ENCODE measurements at places on chromosomes 12 and 14. TPM values are rescaled to one million over a fixed set of nuclear protein-coding genes. Genes with fewer than 3 reads are reported as not detected.

Gene RHOJ
- not detected for total RNA-seq

Gene PCED1B
- total RNA-seq: 42.3 TPM

Gene IL23A
- total RNA-seq: 8.6 TPM

Gene NKX2-1
- not detected for total RNA-seq

Gene SLC6A15
- not detected for total RNA-seq

Gene ACTR6
- 29.2 TPM for total RNA-seq

Data from T-helper 2 cell treated with Interferon-gamma antibody and Interleukin-4, amounts not matched to agents 100 ng/mL and 5 ng/mL, for 36 hours (primary cell).